ENCODE measurements at places on chromosomes 4 and X.

DNA sequence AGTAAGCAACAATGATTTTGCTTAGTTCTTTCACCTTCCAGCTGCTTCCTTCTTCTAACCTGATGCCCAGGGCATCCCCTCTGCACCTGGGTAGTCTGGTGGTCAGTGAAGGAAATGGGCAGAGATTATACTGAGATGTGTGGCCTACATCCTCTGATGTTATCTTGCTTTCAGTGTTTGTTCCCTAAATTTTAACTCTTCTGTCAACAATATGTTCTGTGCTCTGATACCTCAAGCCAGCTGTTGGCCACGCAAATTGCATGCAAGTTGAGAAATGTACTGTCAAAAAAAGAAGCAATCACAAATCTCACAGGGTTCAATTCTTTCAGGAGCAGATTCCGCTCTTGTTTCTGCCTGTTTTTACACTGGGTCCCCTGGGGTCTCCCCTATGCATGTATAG is 73.8 kb downstream of the FBXW7 start:
- no peak for DNase-seq

DNA sequence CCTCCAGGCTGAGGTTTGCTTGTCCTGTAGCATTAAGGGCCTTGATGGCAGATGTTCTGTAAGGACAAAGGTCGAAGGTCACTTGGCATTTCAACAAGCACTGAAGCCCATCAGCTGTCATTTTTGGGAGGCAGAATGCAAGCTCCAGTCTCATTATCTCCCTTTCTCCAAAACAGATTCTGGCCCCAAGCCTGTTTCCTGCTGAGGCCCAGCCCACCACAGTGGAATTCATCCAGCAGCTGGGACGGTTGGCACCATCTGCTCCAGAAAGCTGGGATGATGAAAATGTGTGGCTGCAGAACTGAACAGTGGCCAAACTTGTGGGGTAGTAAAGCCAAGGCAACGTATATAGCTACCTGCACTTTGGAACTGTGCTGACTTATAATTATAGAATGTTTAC is 17.7 kb upstream of the PPEF2 start:
- no peak for DNase-seq

DNA sequence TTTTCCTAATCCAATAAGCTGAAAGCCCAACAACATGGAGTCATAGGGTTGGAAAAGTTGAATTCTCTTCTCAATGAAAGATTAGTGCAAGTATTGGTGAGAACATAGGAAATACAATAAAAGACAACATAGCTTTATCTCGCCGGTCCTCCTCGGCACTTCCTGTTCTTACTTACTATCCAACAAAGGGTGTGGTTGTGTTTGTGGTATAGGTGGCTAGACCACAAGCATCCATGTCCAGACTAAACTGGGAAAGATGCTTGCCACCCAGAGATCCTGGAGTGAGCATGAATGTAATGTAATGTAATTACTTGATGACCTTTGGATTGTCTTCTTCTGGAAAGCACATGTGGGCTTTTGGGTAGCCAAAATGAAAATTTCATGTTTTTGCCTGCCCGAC is 223.8 kb downstream of the CPE start:
- no peak for DNase-seq

DNA sequence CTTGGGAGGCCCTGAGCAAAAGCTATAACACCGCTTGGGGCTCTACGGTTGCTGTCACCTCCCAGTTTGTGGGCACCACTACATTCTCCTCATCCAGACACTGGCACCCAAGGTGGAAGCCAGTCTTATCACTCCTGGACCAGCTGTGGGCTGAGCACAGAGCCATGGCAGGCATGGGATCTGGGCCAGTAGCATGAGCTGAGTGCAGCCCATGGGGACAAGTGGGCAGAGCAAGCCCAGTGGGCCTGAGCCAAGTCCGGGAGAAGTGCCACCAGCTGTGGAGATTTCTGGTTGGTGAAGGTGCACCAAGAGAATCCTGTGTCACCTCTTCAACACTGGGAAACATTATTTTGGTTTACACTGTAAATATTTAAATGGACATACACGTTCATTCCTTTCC is 1013.0 kb downstream of the TECRL start:
- DNase-seq, result no peak

All from NCI-H774 (cell line).